Nephron progenitor cell (in vitro differentiated cells): ENCODE measurements at places on chromosomes 7 and 10.

- H3K27me3 ChIP-seq: no peaks in the 10 kb centered on the region
- H3K4me3 ChIP-seq: no peak overlapping the region
- H3K4me1 ChIP-seq: no peaks in the 10 kb centered on the region
- DNase-seq: no peak
These were observed 90.9 kb downstream of the COL26A1 start for GRCh38 chr7:101453617-101454016.

- peaks cover 31% of the 10 kb centered on the region for H3K4me1 ChIP-seq
- H3K36me3 ChIP-seq: peaks cover 37% of the 10 kb centered on the region
- H3K4me3 ChIP-seq: peak overlapping the region; percentile 64
- DNase-seq: no peak
These were observed 2.2 kb downstream of the BRAT1 start for GRCh38 chr7:2553108-2553507.

- H3K27me3 ChIP-seq: peaks cover 14% of the 10 kb centered on the region
- no peak overlapping the region for H3K27ac ChIP-seq
- peak; percentile 35 for DNase-seq
- no peaks in the 10 kb centered on the region for H3K4me1 ChIP-seq
- H3K4me3 ChIP-seq: no peak overlapping the region
These were observed 87.7 kb upstream of the PRKCQ start for GRCh38 chr10:6667679-6668270.

- DNase-seq: no peak
- H3K4me3 ChIP-seq: no peak overlapping the region
- H3K36me3 ChIP-seq: no peaks in the 10 kb centered on the region
- no peak overlapping the region for H3K27ac ChIP-seq
- H3K4me1 ChIP-seq: peaks cover 4% of the 10 kb centered on the region
- H3K27me3 ChIP-seq: no peaks in the 10 kb centered on the region
These were observed 53.3 kb upstream of the NXPH1 start for GRCh38 chr7:8380130-8380529.

- H3K27me3 ChIP-seq: peaks cover 10% of the 10 kb centered on the region
- no peaks in the 10 kb centered on the region for H3K36me3 ChIP-seq
- H3K27ac ChIP-seq: no peak overlapping the region
These were observed 161.1 kb upstream of the FRMD4A start for GRCh38 chr10:14491811-14492210.

GRCh38 chr7:132895231-132895630 lies 186.7 kb downstream of the CHCHD3 start:
- DNase-seq: no peak
- H3K4me3 ChIP-seq: no peak overlapping the region
- H3K27ac ChIP-seq: no peak overlapping the region
- H3K4me1 ChIP-seq: no peaks in the 10 kb centered on the region
- peaks cover 65% of the 10 kb centered on the region for H3K36me3 ChIP-seq

GRCh38 chr7:94355454-94355853 lies 39.2 kb upstream of the COL1A2 start:
- peaks cover 11% of the 10 kb centered on the region for H3K36me3 ChIP-seq
- H3K27me3 ChIP-seq: no peaks in the 10 kb centered on the region
- H3K4me3 ChIP-seq: no peak overlapping the region
- no peak for DNase-seq
- peaks cover 36% of the 10 kb centered on the region for H3K4me1 ChIP-seq

DNA sequence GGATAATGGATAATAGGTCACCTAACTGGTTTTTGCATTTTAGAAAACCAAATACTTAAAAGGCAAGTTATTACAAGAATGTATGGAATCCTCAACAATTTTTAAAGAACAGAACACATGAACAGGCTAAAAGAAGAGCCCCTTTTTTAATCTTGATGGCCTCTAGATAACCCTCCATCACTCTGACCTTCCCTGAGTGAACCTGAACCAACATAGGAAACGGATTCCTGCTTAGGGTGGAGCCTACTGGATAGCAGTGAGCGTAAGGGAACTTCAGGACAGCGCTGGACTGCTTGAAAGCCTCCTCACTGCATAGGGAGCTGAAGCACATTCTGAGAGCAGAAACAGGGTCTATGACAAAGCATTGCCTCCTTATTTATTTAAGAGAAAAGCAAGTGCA lies 20.5 kb downstream of the TRPV5 start:
- peaks cover 14% of the 10 kb centered on the region for H3K27me3 ChIP-seq
- DNase-seq: no peak
- no peak overlapping the region for H3K27ac ChIP-seq
- H3K4me1 ChIP-seq: peaks cover 10% of the 10 kb centered on the region
- no peak overlapping the region for H3K4me3 ChIP-seq

- H3K4me3 ChIP-seq: no peak overlapping the region
- H3K27ac ChIP-seq: peak overlapping the region; percentile 44
- H3K36me3 ChIP-seq: peaks cover 37% of the 10 kb centered on the region
- peaks cover 30% of the 10 kb centered on the region for H3K27me3 ChIP-seq
These were observed 8.1 kb downstream of the MXI1 start for GRCh38 chr10:110215286-110216170.

DNA sequence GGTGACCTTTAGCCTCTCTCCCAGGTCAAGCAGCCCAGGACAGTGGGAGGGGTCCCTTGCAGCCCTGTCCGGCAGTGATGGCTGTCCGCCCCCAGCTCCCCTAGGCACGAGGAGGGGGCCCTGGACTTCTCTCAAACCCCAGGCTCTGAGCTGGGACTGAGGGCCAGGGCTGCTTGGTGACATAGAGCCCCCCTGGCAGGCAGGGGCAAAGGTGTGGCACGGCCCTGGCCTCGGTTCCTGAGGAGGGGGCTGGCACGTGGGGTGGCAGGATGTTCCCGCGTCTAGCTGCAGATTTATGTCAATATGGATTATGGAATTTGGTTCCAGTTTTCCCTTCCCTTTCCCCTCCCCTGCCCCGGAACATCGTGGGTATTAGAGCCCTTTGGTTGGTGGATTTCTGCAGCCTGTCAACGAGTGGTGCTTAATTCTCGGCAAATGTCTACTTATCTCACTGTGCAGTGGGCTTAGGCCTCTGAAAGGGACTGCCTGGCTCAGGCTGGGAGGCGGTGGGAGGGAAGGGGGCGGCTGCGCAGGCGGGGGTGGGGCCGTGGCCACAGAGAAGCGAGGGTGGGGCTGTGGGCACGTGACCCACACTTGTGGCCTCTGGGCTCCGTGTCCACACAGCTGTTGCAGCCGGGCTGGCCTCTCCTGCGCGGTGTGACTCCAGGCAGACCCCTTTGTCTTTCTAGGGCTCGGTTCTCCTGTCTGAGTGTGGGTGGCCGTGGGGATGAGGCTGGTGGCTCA lies 19.3 kb downstream of the UNCX start:
- DNase-seq: no peak
- H3K4me1 ChIP-seq: peaks cover 78% of the 10 kb centered on the region
- no peak overlapping the region for H3K27ac ChIP-seq
- H3K36me3 ChIP-seq: no peaks in the 10 kb centered on the region

- H3K4me3 ChIP-seq: no peak overlapping the region
- peaks cover 9% of the 10 kb centered on the region for H3K4me1 ChIP-seq
- H3K27ac ChIP-seq: no peak overlapping the region
- peaks cover 3% of the 10 kb centered on the region for H3K27me3 ChIP-seq
These were observed 305.6 kb downstream of the PTEN start for GRCh38 chr10:88169037-88169319.

- H3K27ac ChIP-seq: no peak overlapping the region
- peaks cover 88% of the 10 kb centered on the region for H3K27me3 ChIP-seq
- no peaks in the 10 kb centered on the region for H3K36me3 ChIP-seq
- no peak overlapping the region for H3K4me3 ChIP-seq
- no peaks in the 10 kb centered on the region for H3K4me1 ChIP-seq
These were observed 2.6 kb upstream of the MNX1 start for GRCh38 chr7:157013101-157013500.

GRCh38 chr7:28067171-28067570 lies 113.4 kb downstream of the JAZF1 start:
- H3K27me3 ChIP-seq: peaks cover 4% of the 10 kb centered on the region
- H3K4me3 ChIP-seq: no peak overlapping the region
- no peak overlapping the region for H3K27ac ChIP-seq
- no peaks in the 10 kb centered on the region for H3K36me3 ChIP-seq

DNA sequence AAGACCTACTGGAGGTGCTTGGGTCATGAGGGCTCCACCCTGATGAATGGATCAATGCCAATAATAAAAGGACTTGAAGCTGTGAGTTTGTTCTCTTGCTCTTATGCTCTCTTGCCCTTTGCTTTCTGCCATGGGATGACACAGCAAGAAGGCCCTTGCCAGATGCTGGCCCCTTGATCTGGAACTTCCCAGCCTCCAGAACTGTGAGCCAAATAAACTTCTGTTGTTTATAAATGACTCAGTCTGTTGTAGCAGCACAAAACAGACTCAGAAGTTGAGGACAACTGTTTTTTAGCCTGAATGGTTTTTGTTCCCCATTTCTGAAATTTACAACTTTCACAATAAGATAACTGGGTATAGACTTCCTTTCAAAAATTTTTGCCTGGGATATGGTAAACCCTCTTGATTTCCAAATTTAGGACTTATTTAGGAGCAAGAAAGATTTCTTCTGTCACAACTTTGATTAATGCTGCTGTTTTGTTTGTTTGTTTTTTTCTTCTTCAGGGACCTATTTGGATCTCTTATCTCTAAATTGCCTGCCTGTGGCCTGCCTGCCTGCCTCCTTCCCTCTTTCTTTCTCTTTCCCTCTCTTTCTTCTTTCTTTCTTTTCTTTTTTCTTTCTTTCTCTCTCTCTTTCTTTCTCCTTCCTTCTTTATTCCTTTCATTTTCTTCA lies 12.1 kb downstream of the ENTPD1 start:
- peaks cover 12% of the 10 kb centered on the region for H3K4me1 ChIP-seq
- DNase-seq: no peak
- H3K36me3 ChIP-seq: no peaks in the 10 kb centered on the region
- peaks cover 11% of the 10 kb centered on the region for H3K27me3 ChIP-seq
- H3K4me3 ChIP-seq: no peak overlapping the region
- H3K27ac ChIP-seq: no peak overlapping the region

DNA sequence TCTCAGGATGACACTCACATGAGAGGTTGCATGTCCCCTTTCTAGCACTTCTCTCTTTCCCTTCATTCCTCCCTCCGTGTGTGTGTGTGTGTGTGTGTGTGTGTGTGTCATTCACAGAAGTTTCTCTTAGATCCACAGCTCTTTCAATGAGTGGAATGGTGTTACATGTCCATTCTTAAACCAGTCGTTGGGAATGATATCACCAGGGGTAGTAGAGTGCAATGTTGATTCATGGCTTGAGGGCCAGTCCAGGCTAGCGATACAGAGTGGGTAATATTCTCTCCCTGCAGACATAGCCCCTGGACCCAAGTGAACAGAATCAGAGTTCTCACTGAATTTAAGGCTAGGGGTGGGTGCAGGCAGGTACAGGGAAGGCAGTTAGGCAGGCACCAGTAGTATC lies 187.8 kb downstream of the SDK1 start:
- H3K36me3 ChIP-seq: no peaks in the 10 kb centered on the region
- DNase-seq: no peak
- peaks cover 2% of the 10 kb centered on the region for H3K27me3 ChIP-seq
- no peaks in the 10 kb centered on the region for H3K4me1 ChIP-seq
- H3K4me3 ChIP-seq: no peak overlapping the region
- no peak overlapping the region for H3K27ac ChIP-seq

DNA sequence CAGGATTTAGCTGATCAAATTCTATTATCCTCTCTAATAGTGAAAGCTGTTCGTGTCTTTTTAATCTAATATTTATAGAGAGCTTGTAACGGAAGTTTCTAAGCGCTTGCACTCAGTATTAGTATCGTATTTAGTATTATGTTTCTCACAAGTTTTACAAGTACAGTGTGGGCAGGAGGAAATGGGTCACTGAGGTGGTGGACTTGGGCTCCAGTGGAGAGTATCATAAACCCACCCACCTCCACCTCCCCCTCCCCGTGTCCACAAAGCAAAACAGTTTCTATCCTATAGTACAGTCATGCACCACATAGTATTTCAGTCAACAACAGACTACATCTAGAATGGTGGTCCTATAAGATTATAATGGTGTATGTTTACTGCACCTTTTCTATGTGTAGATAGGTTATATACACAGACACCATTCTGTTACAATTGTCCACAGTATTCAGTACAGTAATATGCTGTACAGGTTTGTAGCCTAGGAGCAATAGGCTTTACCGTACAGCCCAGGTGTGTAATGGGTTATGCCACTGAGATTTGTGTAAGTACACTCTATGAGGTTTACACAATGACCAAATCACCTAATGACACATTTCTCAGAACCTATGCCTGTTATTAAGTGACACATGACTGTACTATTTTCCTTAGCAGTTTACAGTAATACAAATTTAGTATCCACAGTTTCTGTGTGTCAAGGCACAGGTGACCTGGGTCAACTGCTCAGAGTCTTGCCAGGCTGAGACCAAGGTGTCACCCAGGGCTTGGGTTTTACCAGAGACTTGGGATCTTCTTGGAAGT lies 1021.3 kb upstream of the C7orf33 start:
- no peaks in the 10 kb centered on the region for H3K36me3 ChIP-seq
- H3K27me3 ChIP-seq: peaks cover 11% of the 10 kb centered on the region
- no peak overlapping the region for H3K4me3 ChIP-seq
- no peak overlapping the region for H3K27ac ChIP-seq
- H3K4me1 ChIP-seq: no peaks in the 10 kb centered on the region
- DNase-seq: no peak

DNA sequence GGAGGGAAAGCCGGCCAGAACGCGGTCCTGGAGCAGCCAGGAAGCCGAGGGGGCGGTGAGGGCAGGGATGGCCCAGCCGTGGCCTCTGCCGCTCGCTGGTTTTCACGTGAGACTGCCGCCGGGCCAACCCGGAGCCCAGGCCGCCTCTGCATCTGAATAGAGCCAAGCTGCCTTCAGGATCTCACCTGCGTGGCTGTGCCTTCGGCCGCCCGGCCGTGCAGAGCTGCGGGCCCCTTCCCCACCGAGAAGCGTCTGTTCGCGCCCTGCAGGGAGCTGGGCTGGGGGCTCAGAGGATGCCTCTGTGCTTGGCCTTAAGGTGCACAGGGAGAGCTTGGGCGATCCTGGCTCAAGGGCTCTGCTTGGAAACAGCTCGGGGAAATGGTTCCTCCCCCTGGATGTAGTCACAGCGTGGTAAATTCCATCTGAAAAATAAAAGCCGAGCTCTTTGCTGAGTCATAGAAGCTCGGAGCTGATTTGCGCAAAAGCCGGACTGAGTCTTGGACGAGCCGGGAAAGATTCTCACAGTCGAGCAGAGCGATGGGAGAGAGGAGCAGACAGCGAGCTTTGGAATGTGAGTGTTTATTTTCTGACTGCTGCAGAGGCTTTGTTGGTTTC lies at the start of gene JAKMIP3:
TSS of gene JAKMIP3 (plus strand) at position 456 of the 615 bp plus-strand sequence. CDS start 38,863 bp downstream, outside the sequence.
- no peaks in the 10 kb centered on the region for H3K36me3 ChIP-seq
- no peak within 1 kb of the TSS for H3K27ac ChIP-seq
- peaks cover 19% of the 10 kb centered on the region for H3K4me1 ChIP-seq
- peak; percentile 29 for DNase-seq
- H3K27me3 ChIP-seq: peaks cover 49% of the 10 kb centered on the region

GRCh38 chr10:114881901-114882300 lies 56.1 kb upstream of the TRUB1 start:
- peaks cover 81% of the 10 kb centered on the region for H3K4me1 ChIP-seq
- H3K36me3 ChIP-seq: no peaks in the 10 kb centered on the region
- peak overlapping the region; percentile 94 for H3K27ac ChIP-seq
- peak; percentile 16 for DNase-seq
